ENCODE measurements at places on chromosomes 3 and 15.

- no peak for DNase-seq
Measured at GRCh38 chr3:172905451-172905850, 154.9 kb downstream of the ECT2 start.

- DNase-seq = no peak
Measured at GRCh38 chr3:449711-450110, 253.1 kb downstream of the CHL1 start.

DNA sequence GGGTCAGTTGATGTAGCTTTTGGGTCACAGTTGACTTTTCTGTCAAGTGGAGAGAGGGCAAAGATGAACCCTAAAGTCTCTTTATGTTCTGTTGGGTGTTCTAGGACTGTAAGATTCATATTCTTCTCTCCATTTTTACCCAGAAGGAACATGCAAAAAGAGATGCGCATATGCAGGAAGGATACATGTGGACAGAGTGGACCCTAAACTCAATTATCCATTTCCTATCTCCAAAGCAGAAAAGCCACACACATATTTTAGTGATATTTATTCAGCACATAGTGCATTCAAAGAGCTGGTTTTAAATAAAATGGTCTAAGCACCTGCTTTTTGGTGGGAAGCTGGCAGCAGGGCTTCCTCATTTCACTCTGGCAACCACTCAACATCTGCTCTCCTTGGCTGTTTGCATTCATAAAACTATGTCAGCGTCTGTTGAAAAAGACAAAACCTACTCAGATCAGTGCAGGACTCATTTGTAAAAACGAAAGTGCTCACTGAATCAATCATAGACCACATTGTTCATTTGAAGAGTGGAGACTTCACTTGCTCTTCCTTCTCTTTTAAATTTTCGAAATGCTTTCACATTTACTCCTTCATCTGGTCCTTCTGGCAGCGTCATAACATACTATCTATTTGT is 96.6 kb downstream of the SEMA6D start:
- no peak for DNase-seq

GRCh38 chr15:33724321-33725036 is 243.8 kb upstream of the CHRM5 start:
- DNase-seq = no peak

DNA sequence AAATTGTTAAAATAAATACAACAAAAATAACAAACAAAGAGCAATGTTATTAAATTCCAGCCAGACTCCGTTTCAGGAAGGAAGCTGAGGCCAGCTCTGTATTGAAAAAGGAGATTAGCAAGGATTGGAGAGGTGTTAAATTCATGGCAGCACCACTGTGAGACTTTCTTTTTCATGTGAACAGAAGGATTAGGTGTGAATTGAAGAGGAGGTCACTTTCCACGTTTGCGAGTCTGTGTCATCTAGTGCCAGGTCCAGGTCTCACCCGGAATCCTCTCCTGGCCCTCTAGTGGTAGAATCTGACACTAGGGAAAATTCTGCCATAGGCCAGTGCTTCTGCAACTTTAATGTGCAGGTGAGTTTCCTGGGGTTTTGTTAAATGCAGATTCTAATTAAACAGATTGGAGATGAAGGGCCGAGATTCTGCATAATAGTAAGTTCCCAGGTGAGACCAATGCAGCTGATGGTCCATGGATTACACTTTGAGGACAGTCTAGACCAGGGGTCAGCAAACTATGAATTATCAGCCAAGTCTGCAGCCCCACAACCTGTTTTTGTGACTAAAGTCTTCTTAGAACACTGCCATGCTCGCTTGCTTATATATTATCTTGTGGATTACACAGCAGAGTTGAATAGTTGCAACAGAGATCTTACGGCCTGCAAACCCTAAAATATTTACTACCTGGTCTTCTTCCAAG is 9.2 kb upstream of the SLC6A1 start:
- no peak for DNase-seq

- DNase-seq = no peak
Measured at GRCh38 chr3:49519296-49519695, 35.0 kb upstream of the BSN start.

DNA sequence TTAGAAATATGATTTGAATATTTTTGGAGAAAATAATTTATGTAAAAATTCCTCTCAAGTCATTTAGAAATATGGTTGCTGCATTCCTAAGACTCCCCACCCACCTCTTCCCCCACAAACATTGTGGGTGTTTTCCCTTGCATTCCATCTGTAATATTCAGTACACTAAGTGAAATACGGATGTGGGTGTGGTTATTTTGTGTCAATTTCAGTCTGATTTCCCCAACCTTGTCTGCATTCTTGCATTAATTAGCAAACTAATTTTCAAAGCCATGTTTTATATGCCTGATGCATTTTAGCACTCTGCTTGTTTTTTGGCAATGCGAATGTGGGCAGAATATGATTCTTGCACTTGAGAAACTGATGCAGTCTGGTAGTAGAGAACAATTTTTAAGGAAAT is 408.3 kb upstream of the RGMA start:
- DNase-seq = no peak

DNA sequence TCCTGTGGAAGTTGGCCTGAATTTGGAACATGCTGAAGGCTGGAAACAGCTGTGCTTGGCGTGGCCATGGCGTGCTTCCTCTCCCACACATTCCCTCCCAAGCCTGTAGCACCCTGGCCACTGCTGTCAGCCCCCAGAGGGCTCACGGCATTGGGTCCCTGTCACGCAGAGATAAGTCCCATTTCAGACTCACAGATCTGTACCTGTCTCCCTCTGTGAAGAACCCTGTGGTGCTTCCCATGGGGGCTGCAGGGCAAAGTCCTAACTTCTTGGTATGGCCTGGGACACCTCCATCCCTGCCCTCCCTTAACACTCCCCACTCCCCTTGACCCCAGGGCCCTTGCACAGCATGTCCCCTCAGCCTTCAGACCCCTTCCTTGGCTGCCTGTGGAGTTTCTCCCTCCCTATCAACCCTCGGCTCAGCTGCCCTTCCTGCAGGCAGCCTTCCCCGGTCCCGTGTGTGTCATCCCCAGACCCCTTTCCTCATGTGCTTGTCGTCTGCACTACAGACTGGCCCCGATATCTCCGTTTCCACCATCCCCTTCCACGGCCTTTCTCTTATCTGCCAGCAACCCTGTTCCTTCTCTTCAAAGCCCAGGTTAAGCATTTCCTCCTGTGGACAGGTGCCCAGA is 28.6 kb downstream of the ABTB1 start:
- DNase-seq = no peak

DNA sequence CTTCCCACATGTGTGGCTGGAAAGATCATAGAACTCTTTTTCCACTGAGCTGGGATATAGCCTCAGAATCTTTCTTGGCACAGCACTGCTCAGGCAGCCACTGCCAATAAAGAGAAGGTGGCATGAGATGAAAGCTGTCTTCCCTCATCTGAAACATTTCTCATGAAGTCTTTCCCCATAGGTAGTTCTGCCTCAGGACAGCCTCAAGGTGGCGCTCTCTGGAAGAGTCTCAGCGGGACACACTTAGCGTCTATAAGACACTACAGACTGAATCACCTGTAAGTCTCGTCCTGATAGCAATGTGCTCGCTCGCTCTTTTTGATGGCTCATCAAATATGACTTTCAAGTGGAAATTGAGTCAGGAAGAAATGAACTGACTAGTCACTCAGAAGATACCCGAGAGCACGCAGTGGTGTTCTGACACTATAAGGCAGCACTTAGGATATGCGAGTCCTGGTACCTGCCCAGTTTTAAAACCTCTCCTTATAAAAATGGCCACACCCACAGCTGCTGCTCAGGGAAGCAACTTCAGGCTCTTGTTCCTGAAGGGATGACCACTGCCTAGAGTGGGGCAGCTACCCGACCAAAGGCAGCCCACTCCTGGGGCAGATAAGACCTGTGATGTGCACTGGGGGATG is 269.5 kb downstream of the SUCLG2 start:
- peak; percentile 15 for DNase-seq

DNA sequence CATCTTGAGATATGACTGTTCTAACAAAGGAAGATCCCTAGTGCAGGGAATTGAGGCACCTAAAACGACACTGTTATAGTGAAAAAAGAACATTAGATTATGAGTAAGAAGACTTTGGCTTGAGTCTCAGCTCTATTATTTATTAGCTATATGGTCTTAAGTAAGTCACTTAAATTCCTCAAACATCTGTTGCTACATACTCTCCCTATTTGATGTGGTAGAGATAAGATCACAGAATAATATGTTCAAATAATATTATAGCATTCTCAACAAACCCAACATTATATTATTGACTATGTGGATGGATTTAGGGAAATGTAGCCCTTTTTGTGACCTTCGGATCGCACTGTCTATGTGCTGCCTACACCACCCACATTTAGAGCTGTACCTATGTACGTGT is 136.9 kb downstream of the P2RY1 start:
- no peak for DNase-seq

- no peak for DNase-seq
Measured at GRCh38 chr3:101521211-101521701, 8.2 kb upstream of the SENP7 start.

DNA sequence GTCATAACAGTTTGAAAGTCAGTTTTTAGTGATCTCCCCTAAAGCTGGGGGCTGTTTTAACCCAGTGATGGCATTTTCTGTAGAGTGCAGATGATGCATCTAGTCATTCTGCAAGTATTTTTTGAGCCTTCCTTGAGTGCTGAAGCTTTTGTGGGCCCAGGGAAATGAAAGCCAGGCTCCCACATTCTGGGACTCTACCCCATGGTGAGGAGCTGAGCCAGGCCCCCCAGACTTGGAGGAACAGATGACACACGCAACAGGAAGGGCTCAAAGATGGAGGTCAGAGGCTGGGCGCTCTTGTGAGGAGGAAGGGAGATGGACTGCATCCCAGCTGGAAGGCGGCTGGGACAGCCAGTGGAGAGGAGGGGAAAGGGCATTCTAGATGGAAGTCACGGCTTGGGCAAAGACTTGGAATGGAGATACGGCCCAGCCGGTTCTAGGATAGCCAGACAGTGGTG is 40.8 kb downstream of the MRAS start:
- no peak for DNase-seq

DNA sequence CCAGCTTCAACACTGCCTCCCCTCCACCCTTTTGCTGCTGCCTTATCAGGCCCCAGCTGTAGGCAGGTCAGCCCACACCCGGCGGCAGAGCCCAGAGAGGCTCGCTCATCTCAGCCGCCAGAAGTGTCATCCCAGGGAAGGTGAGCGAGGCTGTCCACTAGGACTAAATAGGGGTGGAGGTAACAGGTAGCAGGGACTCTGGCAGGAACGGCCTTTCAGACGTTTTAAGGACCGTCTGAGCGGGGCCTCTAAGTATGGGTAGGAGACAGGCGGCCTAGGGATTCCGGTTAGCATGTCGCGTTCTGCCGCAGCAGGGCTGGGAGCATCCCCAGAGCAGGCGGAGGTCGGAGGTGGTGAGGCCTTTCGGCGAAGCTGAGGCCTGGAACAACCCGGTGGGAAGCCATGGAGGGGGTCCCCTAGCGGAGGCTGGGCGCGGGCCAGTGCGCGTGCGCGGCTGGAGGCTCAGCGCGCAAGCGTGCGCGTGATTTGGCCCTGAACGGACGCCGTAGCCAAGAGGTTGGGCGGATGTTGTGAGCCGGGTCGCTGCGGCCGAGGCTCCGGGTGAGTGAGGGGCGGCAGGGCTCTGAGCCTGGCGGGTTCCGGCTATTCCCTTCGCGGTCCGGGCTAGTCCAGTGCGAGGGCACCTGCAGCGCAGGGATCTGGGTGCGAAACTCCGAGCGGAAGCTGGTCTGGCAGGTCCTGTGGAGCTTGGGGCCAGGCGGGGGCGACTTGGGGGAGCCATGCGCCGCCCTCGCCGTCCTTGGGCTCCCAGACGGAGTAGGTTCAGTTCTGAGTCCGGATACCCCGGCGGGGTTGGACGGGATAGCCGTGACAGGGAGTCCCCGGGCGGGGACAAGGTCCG is at the start of the genes MST1 and RNF123:
MST1 (minus strand) TSS at position 429 of the 862 bp plus-strand sequence. CDS start 783 bp downstream, outside the sequence.
RNF123 (plus strand) TSS at position 512 of the 862 bp plus-strand sequence. CDS start 1,609 bp downstream, outside the sequence.
- peak; percentile 70 for DNase-seq

GRCh38 chr15:64566629-64567427 is 106.5 kb downstream of the ZNF609 start:
- DNase-seq = no peak

GRCh38 chr3:17808994-17809393 is 66.6 kb upstream of the TBC1D5 start:
- no peak for DNase-seq

DNA sequence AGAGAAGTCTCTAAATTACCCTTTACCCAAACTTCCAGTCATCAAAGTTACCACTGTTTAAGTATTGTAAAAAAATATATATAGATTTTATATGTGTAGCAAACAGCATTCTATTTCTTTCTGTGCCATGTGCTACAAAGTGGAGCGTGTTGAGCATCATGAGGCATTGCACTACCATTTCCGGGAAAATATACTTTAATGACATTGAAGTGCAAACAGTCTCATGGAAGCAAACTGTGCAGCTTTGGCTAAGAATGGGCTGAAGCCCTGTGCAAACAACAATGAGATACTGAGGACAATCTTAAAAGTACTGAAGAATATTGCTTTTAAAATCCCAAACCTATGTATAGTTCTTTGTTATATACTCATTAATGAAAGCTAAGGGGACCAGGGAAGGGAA is 6.5 kb upstream of the RPL22L1 start:
- no peak for DNase-seq

DNA sequence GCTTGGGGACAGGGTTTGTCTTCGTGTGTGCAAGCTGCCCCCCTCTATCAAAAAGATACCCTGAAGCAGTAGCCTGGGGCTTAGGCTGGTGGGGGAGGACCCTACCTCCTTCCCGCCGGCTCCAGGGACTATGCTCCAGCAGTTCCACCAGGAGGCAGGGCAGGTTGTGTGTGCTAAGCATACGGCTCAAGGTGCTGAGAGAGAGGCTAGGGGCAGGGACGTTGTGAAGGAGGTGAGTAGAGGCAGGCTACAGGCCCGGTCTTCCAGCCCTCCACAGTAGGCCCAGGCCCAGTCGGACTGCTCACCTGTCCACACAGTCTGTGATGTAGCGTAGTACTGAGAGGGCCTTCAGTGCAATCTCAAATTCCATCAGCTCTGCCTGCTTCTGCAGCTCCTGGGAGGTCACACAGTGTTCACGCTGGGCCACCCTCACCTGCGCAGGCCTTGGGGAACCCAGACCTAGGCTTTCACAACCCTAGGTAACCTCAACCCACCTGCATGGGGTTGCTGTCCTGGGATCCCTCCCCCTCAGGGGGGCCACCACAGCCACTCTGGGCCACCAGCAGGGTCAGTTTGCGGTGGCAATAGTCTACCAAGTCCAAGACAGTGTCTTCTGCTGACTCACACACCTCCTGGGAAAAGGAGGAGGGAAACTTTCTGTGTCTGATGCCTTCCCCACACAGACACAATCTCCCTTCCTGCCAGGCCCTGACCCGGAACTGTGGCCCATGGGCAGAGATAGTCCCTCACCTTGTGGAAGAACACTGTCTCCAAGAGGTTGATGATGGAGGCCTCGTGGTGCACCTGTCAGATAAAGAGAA is 2.4 kb upstream of the RASSF1 start:
- DNase-seq = no peak

- DNase-seq = no peak
Measured at GRCh38 chr15:98718426-98719136, 70.2 kb downstream of the IGF1R start.

GRCh38 chr15:86201313-86202008 is 121.8 kb downstream of the AGBL1 start:
- DNase-seq = no peak
